Purkinje cell (primary cell): ENCODE measurements at places on chromosomes 6 and 20. TPM values are rescaled to one million over a fixed set of nuclear protein-coding genes. Genes with fewer than 3 reads are reported as not detected.

LY6G6C gene
- polyA plus RNA-seq = not detected in 2 replicates

SLC22A1 gene
- 0.55 TPM in 1 of 2 replicates, not detected in the other for polyA plus RNA-seq

KCNB1 gene
- 10.3 and 12.3 TPM in 2 replicates for polyA plus RNA-seq

CTAGE9 gene
- not detected in 2 replicates for polyA plus RNA-seq

NKX2-2 gene
- polyA plus RNA-seq = 0.69 and 2.0 TPM in 2 replicates

FOXF2 gene
- polyA plus RNA-seq = 0.39 and 0.67 TPM in 2 replicates

ZNF165 gene
- polyA plus RNA-seq = 1.7 and 6.1 TPM in 2 replicates

GFOD1 gene
- polyA plus RNA-seq = 39.3 and 49.1 TPM in 2 replicates

TEAD3 gene
- 0.19 and 0.31 TPM in 2 replicates for polyA plus RNA-seq

MYLK4 gene
- polyA plus RNA-seq = 0.26 and 0.27 TPM in 2 replicates

OTOR gene
- 35.0 and 52.0 TPM in 2 replicates for polyA plus RNA-seq

ADAM33 gene
- polyA plus RNA-seq = 1.1 TPM in 1 of 2 replicates, not detected in the other

FNDC11 gene
- not detected in 2 replicates for polyA plus RNA-seq

PBX2 gene
- polyA plus RNA-seq = 0.55 TPM in 1 of 2 replicates, not detected in the other

RHAG gene
- polyA plus RNA-seq = not detected in 2 replicates

SMOC2 gene
- polyA plus RNA-seq = 1.0 TPM in 1 of 2 replicates, not detected in the other

WFDC12 gene
- not detected in 2 replicates for polyA plus RNA-seq

SPATA25 gene
- not detected in 2 replicates for polyA plus RNA-seq

TSBP1 gene
- polyA plus RNA-seq = not detected in 2 replicates

COL9A3 gene
- 1.3 and 1.8 TPM in 2 replicates for polyA plus RNA-seq

TSPO2 gene
- polyA plus RNA-seq = not detected in 2 replicates

ID1 gene
- polyA plus RNA-seq = 0.41 and 0.75 TPM in 2 replicates

SYCP2 gene
- 5.9 and 10.1 TPM in 2 replicates for polyA plus RNA-seq

BHLHE23 gene
- polyA plus RNA-seq = not detected in 2 replicates

BCAS4 gene
- polyA plus RNA-seq = 2.1 and 3.1 TPM in 2 replicates
